ENCODE measurements at places on chromosomes 16 and 17.

DNA sequence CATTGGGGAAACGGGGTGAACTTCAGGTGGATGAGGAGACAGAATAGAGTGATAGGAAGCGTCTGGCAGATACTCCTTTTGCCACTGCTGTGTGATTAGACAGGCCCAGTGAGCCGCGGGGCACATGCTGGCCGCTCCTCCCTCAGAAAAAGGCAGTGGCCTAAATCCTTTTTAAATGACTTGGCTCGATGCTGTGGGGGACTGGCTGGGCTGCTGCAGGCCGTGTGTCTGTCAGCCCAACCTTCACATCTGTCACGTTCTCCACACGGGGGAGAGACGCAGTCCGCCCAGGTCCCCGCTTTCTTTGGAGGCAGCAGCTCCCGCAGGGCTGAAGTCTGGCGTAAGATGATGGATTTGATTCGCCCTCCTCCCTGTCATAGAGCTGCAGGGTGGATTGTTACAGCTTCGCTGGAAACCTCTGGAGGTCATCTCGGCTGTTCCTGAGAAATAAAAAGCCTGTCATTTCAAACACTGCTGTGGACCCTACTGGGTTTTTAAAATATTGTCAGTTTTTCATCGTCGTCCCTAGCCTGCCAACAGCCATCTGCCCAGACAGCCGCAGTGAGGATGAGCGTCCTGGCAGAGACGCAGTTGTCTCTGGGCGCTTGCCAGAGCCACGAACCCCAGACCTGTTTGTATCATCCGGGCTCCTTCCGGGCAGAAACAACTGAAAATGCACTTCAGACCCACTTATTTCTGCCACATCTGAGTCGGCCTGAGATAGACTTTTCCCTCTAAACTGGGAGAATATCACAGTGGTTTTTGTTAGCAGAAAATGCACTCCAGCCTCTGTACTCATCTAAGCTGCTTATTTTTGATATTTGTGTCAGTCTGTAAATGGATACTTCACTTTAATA lies 7.0 kb upstream of the TMEM235 start:
- DNase-seq, result no peak

DNA sequence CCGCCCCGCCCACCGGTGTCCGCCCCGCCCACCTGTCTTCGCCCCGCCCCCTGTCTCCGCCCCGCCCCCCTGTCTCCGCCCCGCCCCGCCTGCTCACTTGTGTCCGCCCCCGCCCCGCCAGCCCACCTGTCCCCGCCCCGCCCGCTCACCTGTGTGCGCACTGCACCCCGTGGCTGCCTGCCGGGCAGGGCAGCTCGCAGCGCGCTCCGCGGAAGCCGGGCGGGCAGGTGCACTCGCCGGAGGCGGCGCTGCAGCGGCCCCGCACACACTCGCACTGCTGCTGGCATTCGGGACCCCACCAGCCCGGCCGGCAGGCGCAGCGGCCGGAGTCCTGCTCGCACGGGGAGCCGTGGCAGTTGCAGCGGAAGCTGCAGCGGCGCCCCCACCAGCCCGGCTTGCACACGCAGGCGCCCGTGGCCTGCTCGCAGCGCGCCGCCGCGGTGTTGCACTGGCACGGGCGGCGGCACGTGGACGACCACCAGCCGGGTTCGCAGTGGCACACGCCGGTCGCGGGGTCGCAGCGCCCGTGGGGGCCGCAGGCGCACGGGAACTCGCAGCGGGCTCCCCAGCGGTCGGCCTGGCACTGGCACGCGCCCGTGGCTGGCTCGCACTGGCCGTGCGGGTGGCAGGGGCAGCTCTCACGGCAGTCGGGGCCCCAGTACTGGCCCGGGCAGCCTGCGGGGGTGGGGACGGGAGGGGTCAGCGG lies 2.1 kb downstream of the SCARF1 start:
- peak; percentile 92 for DNase-seq

DNA sequence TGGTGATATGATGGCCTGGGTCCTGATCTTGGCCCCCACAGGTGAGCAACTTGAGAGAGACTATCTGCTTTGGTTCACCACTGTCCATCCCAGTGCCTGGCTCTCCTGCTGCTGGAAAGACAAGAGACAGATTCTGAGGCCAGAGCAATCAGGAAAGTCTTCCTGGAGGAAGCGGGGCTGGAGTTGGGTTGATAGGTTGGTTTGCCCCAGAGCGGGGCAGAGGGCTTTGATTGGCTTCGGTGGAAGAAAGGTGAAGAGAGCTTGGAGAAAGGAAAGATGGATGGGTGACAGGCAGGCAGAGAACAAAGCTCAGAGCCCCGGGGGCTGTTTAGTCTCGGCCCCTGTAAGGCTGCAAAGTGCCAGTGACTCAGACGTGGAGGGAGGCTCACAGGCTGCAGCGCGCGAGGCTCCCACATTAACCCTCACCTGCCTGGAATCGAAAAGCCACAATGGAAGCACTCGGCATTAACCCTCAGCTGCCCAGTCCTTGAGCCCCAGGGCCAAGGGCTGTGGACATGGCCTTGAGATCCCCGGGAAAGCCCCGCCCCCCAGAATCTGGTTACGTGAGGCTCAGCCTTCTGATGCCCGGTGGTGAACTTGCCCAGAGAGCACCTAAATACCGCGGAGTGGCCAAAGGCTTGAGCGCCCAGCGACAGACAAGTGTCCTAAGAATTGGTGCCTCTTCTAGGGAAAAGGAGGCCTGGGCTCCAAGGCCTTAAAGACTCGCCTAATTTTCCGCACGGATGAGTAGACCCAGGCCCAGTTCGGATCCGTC lies 996 bp upstream of the CPNE2 start:
- peak; percentile 82 for DNase-seq

DNA sequence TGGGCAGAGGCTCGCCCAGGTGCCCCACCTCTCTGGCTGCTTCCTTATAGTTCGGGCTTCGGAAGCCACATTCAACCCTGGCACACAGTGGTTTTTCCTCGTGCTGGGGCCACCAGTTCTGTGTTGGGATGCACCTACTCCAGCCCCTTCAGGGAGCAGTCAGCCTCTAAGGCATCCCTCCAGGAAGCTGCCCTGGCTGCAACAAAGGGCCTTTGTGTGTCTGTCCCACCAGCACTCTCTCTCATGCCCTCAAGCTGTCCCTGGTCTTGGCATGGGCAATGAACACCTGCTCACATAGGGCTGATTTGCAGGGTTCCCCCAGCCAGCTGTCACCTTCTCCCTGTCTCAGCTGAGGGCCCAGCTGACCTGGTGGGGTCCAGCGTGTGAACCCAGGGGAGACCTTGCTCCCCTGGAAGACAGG lies 754 bp upstream of the NOXO1 start:
- DNase-seq, result no peak

DNA sequence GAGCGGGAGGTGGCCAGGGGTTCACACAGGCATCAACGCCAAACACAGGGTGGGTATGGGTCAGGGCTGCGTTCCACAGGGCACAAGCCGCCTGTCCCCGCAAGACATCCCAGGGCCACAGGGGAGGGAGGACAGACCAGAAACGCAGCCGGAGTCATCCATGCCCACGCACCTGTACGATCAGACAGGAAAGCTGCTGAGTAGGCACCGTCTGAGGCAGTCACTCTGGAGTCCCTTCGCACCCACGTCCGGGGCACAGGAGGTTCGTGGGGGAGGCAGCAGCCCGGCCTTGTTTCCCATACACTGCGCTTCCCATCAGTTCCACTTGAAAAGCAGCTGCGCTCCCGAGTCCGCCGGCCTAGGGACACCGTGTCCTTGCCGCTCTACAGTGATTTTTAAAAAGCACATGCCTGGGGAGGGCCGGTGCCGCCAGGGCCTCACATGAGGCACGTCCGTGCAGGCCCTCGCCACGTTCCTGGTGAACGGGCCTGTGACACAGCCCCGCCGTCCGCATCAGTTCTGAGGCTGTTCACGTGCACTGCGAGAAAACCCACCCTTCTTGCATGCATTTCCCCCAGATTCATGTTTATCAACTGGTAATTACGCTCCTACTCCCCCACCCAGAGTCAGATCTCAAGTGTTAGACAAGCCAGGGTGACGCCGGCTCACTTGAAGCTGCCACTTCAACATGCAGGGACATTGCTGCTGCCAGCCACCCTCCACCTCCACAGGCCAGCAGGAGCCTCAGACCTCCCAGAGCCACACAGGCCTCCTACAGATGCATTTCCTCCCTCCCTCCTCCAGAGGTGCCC lies 34.8 kb downstream of the WDR45B start:
- DNase-seq, result no peak

- DNase-seq, result no peak
Observed at GRCh38 chr16:84763164-84763563, 56.6 kb upstream of the CRISPLD2 start.

DNA sequence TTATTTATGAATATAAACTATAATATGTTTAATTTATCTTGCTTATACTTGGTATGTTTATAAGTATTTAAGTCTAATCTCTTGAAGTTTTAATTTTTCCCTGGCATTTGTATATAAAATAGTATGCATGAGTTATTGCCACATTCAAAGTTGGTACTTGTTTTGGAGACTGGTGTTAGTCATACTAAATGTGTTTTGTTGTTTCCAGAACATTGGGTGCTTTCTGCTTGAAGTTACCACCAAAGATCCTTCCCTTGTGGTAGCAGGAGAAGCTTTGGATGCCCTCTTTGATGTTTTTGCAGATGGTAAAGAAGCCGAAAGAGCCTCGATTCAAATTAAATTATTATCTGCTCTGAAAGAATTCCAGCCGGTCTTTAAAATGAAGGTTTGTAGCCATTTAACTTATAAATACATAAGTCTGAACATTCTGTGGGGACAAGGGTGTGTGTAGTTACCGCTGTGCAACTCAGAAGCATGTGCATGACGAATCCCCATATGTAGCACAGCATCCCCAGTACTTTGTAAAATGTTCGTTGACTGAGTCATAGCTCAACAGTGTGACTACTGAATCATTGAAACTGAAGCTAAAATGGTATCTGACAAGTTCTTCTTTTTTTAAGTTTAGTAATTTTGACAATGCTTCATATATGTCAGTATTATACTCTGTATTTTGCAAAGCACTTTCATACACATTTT lies 36.4 kb downstream of the HEATR3 start:
- no peak for DNase-seq

DNA sequence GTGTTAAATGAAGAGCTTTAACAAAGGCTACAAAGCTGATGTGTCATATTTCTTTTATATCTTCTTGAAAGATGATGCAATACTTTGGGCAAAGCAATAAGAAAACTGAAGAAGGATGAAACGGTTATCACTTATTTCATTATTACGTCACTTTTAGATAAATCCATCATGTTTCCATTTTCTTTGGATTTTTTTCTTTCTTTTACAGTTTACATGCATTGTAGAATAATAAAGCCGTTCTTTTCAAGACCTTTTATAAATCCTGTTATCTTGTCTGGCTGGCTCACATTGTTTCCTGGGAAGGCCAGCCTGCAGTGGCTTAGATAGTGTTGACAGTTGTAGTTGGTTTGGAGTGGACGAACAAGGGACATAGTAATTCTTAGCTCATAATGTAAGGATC lies 28.9 kb downstream of the TANC2 start:
- no peak for DNase-seq

DNA sequence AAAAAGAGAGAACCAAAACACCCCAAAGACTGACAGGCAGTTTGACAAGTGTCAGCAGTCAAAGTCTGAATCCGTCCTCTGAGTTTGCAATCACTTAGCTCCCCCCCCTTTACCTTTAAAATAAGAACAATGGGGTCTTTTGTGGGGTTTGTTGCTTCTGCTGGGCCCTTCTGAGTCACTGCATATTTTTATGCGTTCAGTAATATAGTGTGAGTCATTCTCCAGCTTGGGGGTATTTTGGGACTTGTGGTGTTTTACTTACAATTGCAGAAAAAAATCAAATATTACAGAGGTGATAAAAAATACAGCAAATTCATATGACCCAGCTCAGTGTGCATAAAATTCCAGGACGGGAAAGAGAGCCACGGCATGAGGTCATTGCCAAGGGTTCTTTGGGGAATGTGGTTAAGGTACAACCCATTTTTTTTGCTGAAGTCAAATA lies 120.1 kb downstream of the CYLD start:
- no peak for DNase-seq

GRCh38 chr17:77457572-77458201 lies 316.9 kb downstream of the SEC14L1 start:
- DNase-seq, result no peak

- no peak for DNase-seq
Observed at GRCh38 chr17:50349243-50349600, 3.3 kb downstream of the XYLT2 start.

DNA sequence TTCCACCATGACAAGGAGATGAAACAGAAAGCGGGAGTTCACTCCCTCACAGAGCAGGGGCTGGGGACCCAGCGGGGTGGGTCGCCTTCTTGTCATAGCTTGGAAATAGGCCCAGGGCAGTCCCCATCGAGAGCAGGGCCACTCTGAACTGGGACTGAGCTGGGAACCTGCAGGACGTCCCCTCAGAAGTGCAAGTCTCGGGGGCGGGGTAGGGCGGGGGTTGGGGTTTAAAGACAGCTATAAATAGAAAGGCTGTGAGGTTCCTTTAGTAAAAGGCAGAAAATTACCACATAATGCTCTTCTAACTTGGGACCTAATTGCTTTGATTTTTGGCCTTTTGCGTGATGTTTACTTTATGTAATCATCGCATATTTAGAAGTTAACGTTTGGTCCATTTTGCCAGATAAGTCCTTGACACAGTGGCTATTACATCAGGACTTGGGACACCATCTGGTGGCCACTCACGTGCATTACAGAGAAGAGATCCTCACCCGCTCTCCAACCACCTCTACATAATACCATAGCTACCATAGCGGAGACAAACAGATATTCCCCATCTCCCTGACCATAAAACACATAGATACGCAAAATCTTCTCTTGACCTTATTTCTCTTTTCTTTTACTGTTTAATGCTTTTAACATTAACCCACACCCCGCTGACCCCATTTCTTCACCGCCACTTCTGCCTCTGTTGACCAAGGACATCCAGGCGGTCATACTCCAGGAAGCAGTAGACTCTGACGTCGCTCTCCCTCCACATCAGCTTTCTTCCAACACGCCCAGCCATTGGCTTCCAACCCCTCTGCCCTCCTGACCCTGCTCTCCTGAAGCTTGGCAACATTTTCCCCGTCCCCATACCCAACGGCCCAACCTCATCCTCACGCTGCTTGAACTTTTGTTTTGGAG lies 27.5 kb upstream of the PIK3R6 start:
- peak; percentile 55 for DNase-seq

DNA sequence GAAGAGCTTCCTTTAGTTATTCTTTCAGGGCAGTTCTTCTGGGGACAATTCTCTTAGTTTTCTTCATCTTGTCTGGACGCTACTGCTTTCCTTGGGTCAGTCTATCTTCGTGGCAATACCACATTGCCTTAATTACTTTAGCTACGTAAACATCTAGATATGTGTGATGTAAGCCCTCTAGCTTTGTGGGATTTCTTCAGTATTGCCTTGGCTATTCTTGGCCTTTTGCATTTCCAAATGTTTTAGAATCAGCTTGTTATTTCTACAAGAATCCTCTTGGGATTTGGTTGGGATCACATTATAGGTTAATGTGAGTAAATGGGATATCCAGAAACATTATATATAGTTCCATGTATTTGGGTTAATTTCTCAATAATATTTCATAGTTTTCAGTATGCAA lies 9.0 kb upstream of the ST6GALNAC2 start:
- no peak for DNase-seq

GRCh38 chr17:29107933-29108822 lies 65.2 kb downstream of the PIPOX start:
- DNase-seq, result no peak

GRCh38 chr17:82780195-82780594 lies 28.3 kb downstream of the TBCD start:
- DNase-seq, result no peak

All from upper lobe of right lung (tissue), 1 donor.